ENCODE measurements at places on chromosomes 2 and 18. TPM values are rescaled to one million over a fixed set of nuclear protein-coding genes. Genes with fewer than 3 reads are reported as not detected.

DNA sequence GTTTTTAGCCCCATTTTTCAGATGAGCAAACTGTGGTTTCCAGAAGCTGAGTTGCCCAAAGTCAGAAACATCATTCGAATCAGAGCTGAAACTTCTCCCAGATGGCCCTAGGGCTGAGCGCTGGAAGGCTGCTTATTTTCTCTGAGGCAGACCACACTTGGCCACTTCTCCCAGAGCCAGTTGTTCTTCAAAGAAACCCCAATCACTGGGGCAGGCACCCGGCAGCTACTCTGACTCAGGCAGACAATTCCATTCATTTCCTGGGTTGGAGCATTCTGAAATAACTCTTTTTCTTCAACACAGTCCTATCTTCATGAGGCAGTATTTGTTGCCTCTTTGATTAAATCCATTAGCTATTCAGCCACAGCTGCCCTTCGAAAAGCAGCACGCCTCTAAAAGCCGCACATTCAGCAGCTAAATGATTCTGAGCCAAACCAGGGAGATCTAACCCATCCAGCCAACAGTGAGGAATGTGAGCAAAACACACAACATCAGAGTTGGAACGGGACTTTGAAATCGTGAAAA lies 40.9 kb downstream of the LRATD1 start:
- H3K27ac ChIP-seq: no peak overlapping the region
- no peak for DNase-seq
- no peaks in the 10 kb centered on the region for H3K4me1 ChIP-seq
- H3K4me3 ChIP-seq: no peak overlapping the region

DNA sequence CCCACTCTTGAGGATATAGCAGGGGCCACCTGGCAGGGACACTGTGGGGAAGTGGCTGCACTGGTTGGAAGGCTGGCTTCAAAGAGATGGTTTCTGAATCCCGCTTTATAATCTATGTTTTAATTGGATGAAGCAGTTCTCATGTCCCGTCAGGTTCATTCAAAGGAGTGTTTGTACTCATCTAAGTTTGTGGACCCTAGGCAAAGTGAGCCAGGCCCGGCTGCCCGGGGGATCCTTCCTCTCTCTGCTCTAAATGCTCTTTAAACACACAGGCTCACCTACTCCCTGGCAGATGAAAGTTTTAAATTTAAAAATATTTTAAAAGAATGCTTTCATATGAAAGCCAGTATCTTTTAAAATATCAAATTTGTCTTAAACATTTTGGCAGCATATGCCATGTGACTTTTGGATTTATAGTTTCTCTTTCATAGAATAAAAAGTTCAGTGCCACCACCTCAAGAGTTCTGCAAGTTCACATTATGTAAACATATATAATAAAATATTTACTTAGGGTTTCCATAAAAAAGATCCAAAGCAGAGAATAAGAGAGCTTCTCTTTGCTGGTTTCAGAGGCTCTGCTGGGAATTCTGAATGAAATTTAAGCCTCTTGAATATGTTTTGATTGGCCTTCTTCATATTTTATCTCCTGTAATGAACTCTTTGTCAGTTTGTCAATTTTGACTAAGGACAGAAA lies 143.5 kb upstream of the ALPP start:
- peak; percentile 64 for DNase-seq
- peaks cover 17% of the 10 kb centered on the region for H3K4me1 ChIP-seq
- peaks cover 8% of the 10 kb centered on the region for H3K36me3 ChIP-seq
- no peaks in the 10 kb centered on the region for H3K27me3 ChIP-seq
- H3K27ac ChIP-seq: peak overlapping the region; percentile 62

POU3F3 gene
- 35.5 TPM for total RNA-seq

EFR3B gene
- total RNA-seq: 1.0 TPM

DNA sequence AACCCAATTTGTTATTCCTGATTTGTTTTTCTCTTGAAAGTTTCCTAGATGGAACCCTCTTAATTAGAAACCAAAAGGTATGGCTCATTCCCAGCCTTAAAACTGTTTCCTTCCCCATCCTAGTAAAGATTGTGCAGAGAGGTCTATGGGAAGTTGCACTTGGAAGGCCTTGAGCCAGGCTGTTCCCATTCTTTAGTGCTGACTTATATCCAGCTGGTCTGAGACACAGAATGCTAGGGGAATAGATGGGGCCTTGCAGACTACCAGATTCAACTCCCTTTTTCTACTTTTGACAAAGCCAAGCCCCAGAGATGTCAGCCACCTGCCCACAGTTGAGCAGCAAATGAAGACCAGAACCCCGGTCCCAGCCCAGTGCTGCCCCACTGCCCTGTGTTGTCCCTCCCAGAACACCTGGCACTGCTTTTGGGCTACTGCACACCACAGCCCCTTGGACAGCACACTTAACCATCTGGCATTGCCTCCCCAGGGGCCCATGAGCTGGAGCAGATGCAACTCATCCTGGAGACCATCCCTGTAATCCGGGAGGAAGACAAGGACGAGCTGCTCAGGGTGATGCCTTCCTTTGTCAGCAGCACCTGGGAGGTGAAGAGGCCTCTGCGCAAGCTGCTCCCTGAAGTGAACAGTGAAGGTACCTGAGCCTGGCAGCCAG lies 98.2 kb downstream of the MRO start:
- no peak overlapping the region for H3K4me3 ChIP-seq
- no peak for DNase-seq
- no peaks in the 10 kb centered on the region for H3K36me3 ChIP-seq

GRCh38 chr2:170208967-170209366 lies 31.0 kb downstream of the MYO3B start:
- H3K27ac ChIP-seq: no peak overlapping the region
- DNase-seq: no peak
- no peaks in the 10 kb centered on the region for H3K36me3 ChIP-seq
- H3K27me3 ChIP-seq: peaks cover 10% of the 10 kb centered on the region
- no peak overlapping the region for H3K4me3 ChIP-seq

DNA sequence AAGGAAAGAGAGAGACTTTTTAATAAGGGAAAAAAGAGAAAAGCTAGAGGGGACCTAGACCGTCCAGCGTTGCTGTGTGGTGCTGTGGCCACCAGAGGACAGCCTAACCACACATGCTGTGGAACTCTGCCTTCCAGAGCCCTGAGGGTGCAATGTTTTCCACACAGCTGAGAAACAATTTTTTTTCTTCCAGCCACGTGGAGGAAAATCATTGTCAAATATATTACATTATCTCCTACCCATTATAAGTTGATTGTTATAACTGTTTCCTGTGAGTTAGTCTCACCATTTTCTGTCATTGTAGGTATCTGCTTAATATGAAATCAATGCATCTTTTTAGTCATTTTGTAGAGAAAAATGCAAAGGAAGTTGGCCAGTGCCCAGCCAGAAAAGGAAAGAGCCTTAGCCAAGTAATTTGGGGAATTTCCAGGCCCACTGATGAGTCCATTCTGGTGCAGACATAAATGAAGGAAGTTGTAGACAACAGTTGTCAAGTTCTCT lies 5.9 kb upstream of the MRPL19 start:
- peaks cover 9% of the 10 kb centered on the region for H3K4me1 ChIP-seq
- H3K27ac ChIP-seq: peak overlapping the region; percentile 51
- peaks cover 33% of the 10 kb centered on the region for H3K27me3 ChIP-seq
- no peaks in the 10 kb centered on the region for H3K36me3 ChIP-seq
- DNase-seq: no peak

- H3K36me3 ChIP-seq: no peaks in the 10 kb centered on the region
- H3K4me3 ChIP-seq: no peak overlapping the region
- peaks cover 30% of the 10 kb centered on the region for H3K4me1 ChIP-seq
- H3K27ac ChIP-seq: no peak overlapping the region
- DNase-seq: no peak
These were observed 82.0 kb downstream of the APOB start for GRCh38 chr2:20961858-20962257.

PNO1 gene
- total RNA-seq: 10.3 TPM

ABCB11 gene
- total RNA-seq: not detected

DNA sequence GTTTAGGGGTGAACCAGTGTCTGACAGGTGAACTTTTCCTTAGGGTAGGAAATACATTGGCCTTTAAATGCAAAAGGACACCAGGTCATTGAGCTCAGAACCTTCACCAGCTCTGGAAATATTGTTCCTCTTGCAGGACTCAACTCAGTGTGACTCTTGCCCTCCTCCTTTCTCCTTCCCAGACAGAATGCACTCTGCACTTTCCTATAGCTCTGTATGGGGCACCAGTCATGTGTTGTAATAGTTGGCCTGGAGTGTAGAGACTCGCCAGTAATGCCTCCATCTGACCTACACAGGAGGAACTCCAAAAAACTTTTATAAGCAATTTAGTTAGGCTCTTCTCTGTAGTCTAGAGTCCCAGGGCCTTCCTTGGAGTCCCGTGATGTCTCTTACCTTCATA lies 248.5 kb upstream of the EPAS1 start:
- H3K27ac ChIP-seq: no peak overlapping the region
- DNase-seq: no peak
- no peak overlapping the region for H3K4me3 ChIP-seq

DNA sequence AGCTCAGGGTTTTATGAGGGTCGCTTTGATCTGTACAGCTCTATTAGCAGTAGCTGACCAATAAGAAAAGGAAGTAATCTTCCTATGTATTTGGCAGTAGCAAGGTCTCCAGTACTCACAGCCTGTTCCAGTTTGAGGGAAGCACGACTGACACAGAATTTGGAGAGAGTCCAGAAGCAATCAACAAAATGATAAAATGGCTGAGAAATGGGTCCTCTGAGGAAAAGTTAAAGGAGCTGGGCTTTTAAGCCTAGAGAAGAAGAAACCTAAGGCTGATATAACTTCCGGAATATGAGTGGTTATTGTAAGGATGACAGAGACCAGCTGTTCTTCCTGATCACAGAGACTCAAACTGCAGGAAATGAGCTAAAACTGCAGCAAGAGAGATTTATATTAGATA lies 382.8 kb downstream of the GPD2 start:
- no peak for DNase-seq
- no peak overlapping the region for H3K4me3 ChIP-seq
- no peak overlapping the region for H3K27ac ChIP-seq
- H3K36me3 ChIP-seq: no peaks in the 10 kb centered on the region
- peaks cover 23% of the 10 kb centered on the region for H3K27me3 ChIP-seq

DNA sequence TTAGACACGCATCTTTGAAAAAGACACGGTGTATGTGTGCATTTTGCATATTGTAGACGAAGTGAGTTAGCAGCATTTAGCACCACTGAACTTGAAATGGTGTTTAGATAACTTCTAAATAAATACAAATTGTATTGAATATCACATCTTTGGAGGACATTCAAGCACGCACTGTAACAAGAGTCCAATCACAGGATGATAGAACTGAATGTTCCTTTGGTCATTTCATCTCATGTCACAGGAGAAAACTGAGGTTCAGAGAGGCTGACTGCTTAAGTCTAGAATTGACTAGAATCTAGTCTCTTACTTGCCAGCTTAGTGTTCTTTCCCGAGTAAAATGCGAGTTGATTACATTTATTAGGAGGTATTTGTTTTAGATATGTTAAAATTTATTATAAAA lies 119.2 kb upstream of the CCDC195 start:
- no peak overlapping the region for H3K4me3 ChIP-seq
- peaks cover 31% of the 10 kb centered on the region for H3K4me1 ChIP-seq
- H3K36me3 ChIP-seq: peaks cover 16% of the 10 kb centered on the region
- H3K27ac ChIP-seq: no peak overlapping the region
- H3K27me3 ChIP-seq: no peaks in the 10 kb centered on the region
- DNase-seq: no peak

GRCh38 chr2:219557791-219558785 lies 13.3 kb downstream of the OBSL1 start:
- peaks cover 7% of the 10 kb centered on the region for H3K4me1 ChIP-seq
- H3K36me3 ChIP-seq: peaks cover 9% of the 10 kb centered on the region
- H3K27me3 ChIP-seq: no peaks in the 10 kb centered on the region
- peak; percentile 83 for DNase-seq
- H3K4me3 ChIP-seq: no peak overlapping the region

- H3K27ac ChIP-seq: no peak overlapping the region
These were observed 38.3 kb upstream of the DLX1 start for GRCh38 chr2:172046866-172047565.

RPS27A gene
- 668 TPM for total RNA-seq

NT5DC4 gene
- not detected for total RNA-seq

C2orf80 gene
- not detected for total RNA-seq

- H3K27ac ChIP-seq: no peak overlapping the region
- no peaks in the 10 kb centered on the region for H3K27me3 ChIP-seq
- H3K4me1 ChIP-seq: no peaks in the 10 kb centered on the region
- DNase-seq: no peak
- H3K36me3 ChIP-seq: no peaks in the 10 kb centered on the region
These were observed 251.5 kb downstream of the TXNL1 start for GRCh38 chr18:56386856-56387255.

GRCh38 chr2:230658877-230659652 lies 53.6 kb upstream of the CAB39 start:
- H3K4me1 ChIP-seq: no peaks in the 10 kb centered on the region
- no peaks in the 10 kb centered on the region for H3K27me3 ChIP-seq
- no peaks in the 10 kb centered on the region for H3K36me3 ChIP-seq
- no peak for DNase-seq

GRCh38 chr2:202018950-202019349 lies 14.7 kb upstream of the FZD7 start:
- H3K27ac ChIP-seq: no peak overlapping the region
- H3K36me3 ChIP-seq: no peaks in the 10 kb centered on the region
- no peak for DNase-seq
- no peak overlapping the region for H3K4me3 ChIP-seq
- H3K4me1 ChIP-seq: peaks cover 16% of the 10 kb centered on the region

GLS gene
- 167 TPM for total RNA-seq

- DNase-seq: no peak
- no peaks in the 10 kb centered on the region for H3K36me3 ChIP-seq
- peaks cover 73% of the 10 kb centered on the region for H3K27me3 ChIP-seq
- H3K27ac ChIP-seq: no peak within 1 kb of the TSS
- H3K4me3 ChIP-seq: peak within 1 kb of the TSS; percentile 42
- peaks cover 2% of the 10 kb centered on the region for H3K4me1 ChIP-seq
These were observed at the start of gene PROKR1 for GRCh38 chr2:68643011-68643873. TSS of gene PROKR1 (plus strand) at chr2:68643579. CDS start at chr2:68645822, 2,243 bp downstream.

PPP1R1C gene
- 1.5 TPM for total RNA-seq

- H3K36me3 ChIP-seq: no peaks in the 10 kb centered on the region
- H3K4me3 ChIP-seq: no peak overlapping the region
These were observed 49.7 kb downstream of the SCN7A start for GRCh38 chr2:166444306-166444705.

GRCh38 chr2:22209545-22209944 lies 1085.8 kb downstream of the TDRD15 start:
- no peaks in the 10 kb centered on the region for H3K4me1 ChIP-seq
- H3K27ac ChIP-seq: no peak overlapping the region
- H3K27me3 ChIP-seq: no peaks in the 10 kb centered on the region
- no peaks in the 10 kb centered on the region for H3K36me3 ChIP-seq
- DNase-seq: no peak

DNA sequence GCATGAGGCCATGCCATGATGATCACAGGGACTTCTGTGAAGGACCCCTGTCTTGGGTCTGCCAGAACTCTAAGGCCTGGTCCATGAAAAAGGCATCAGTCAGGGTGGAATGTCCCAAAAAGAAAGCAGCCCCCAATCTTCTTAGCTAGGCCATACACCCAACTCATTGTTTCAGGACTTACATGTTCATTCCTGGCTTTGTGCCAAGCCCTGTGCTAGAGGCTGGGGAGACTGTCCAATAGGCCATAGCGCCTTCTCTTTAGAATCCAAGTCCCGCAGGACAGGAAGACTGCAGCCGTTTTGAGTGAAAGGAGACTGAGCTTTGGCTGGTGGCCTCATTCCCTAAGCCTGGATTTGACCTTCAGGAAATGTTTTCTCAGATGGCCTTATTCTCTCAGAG lies 247.3 kb downstream of the PRKCE start:
- peaks cover 8% of the 10 kb centered on the region for H3K4me1 ChIP-seq
- H3K27ac ChIP-seq: no peak overlapping the region
- H3K27me3 ChIP-seq: no peaks in the 10 kb centered on the region
- H3K4me3 ChIP-seq: no peak overlapping the region

- peak overlapping the region; percentile 97 for H3K27ac ChIP-seq
- H3K4me3 ChIP-seq: no peak overlapping the region
- H3K36me3 ChIP-seq: peaks cover 14% of the 10 kb centered on the region
- no peak for DNase-seq
- H3K27me3 ChIP-seq: no peaks in the 10 kb centered on the region
- H3K4me1 ChIP-seq: peaks cover 56% of the 10 kb centered on the region
These were observed 68.4 kb upstream of the MCFD2 start for GRCh38 chr2:46984040-46984439.

All from osteocyte (in vitro differentiated cells).